DMS79 (cell line): ENCODE measurements at places on chromosomes 5 and 9.

GRCh38 chr5:104942735-104943134 is 1380.1 kb upstream of the NUDT12 start:
- DNase-seq = no peak

DNA sequence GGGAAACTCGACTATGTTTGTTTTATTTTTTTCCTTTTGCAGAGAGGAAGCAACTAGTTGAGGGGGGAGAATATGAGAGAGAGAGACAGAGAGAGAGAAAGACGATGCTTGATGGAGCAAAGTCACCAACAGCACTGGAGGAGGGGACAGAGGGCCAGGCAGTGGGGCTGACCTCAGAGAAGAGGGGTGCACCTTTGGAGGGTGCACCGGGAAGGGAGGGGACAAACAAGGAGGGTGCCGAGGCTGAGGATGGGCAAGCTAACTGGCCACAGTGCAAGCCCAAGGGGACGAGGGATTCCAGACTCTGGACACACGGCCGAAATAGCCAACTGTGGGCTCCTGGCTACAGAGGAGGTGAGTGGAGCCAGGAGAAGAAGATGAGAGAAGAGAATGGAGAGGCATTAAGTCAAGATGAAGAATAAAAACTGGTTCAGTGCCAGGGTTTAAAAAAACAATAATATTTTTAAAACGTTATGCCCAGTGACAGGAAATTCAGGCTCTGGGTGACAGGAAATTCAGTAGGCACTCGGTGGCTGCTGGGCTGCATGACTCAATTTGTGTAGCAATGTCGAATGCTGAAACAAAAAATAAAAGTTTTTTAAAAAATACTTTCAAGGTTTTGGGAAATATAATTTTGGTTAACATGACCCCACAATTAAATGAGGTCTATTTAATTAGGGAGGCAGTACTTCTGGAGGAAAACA is 13.3 kb upstream of the GLRX start:
- DNase-seq = no peak

DNA sequence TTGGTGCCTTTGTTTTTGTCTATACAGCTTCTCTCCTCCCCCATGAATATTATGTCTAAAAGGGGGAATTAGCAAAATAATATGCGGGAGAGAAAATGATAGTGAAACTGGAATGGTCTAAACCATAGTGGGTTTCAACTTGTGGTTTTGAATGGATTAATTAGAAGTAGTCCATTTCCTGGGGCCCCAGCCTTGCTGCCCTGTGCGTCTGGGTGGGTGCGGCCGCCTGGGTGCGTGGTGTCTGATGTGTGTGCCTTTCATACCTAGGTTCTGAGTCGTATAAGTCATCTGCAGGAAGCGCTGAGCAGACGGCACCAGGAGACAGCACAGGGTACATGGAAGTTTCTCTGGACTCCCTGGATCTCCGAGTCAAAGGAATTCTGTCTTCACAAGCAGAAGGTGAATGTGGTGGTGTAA is 120.0 kb upstream of the CACNA1B start:
- no peak for DNase-seq

DNA sequence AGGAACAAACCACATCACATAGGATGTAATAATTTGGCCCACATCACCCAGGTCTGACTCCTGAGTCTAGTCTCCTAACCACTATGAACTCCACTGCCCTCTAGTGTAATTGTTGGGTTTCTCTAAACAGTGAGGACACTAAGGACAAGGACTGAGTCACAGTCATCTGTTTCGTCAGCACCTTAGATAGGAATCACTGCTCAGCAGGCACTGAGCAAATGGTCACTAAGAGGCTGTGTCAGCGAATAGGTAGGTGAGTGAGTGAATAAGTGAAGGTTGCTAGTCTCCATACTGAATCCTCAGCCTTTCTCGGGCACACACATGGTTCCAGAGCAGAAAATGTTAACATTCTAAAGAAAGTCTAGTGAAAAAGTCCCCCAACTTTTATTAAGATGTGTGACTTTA is 278.6 kb downstream of the SPOCK1 start:
- no peak for DNase-seq
